ENCODE measurements at places on chromosomes 3 and 15.

GRCh38 chr15:44909423-44909822, 47.1 kb upstream of the TERB2 start:
- DNase-seq, result no peak

GRCh38 chr3:43747641-43748040, 56.9 kb downstream of the ABHD5 start:
- no peak for DNase-seq

GRCh38 chr15:39643727-39644126, 62.8 kb downstream of the THBS1 start:
- no peak for DNase-seq

DNA sequence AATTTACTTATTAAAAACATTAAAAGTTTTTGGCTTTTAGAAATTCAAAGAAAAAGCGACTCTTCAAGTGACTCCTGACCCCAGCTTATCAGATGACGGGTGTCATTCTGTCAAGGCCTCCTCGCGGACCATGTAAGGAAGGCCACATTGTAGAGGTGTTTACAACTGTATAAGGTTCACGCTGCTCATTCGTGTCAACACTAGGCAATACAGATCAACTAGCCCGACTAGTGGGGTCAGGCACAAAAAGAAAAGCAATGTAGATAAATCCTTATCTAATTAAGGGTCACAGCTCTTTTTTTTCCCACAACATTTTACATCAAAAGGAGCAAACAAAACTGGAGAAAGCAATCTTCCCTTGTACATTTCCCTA, 207.5 kb upstream of the NR2F2 start:
- no peak for DNase-seq

DNA sequence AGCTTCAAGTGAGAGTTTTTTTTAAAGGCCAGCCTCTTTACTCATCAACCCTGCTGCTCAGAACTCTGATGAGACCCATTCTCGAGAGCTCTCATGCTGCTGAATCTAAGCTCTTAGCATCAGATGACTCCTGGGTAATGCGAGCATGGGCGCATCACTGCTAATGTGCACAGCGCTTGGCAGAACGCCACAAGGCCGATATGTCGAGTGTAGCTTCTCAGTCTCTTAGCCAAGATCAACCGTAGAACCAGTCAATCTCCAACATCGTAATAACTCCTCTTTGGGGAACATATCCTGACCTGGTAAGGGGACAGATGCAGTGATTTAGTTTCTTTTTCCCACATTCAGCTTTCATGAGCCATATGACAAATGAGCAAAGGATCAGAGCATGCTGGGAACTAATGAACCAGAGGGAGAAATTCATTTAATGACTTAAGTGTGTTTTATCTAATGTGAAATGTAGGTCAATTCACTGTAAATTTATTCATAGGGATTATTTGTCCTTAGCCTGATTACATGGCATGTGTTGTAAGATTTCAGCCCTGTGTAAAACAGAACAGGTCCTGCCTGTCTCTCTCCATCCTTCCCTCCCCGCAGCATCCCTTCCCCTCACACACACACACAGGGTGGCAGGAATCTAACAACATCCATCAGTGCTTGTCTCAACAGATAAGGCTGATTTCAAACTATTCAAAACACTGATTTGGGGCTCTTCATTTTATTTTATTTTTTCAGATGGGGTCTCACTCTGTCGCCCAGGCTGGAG, 195.4 kb upstream of the C2CD4B start:
- no peak for DNase-seq
